ENCODE measurements at places on chromosomes 2 and 18.

- no peak for DNase-seq
These were observed 131.4 kb upstream of the ID2 start for GRCh38 chr2:8550481-8550880.

GRCh38 chr2:226579519-226579918 lies 220.1 kb downstream of the IRS1 start:
- DNase-seq, result no peak

DNA sequence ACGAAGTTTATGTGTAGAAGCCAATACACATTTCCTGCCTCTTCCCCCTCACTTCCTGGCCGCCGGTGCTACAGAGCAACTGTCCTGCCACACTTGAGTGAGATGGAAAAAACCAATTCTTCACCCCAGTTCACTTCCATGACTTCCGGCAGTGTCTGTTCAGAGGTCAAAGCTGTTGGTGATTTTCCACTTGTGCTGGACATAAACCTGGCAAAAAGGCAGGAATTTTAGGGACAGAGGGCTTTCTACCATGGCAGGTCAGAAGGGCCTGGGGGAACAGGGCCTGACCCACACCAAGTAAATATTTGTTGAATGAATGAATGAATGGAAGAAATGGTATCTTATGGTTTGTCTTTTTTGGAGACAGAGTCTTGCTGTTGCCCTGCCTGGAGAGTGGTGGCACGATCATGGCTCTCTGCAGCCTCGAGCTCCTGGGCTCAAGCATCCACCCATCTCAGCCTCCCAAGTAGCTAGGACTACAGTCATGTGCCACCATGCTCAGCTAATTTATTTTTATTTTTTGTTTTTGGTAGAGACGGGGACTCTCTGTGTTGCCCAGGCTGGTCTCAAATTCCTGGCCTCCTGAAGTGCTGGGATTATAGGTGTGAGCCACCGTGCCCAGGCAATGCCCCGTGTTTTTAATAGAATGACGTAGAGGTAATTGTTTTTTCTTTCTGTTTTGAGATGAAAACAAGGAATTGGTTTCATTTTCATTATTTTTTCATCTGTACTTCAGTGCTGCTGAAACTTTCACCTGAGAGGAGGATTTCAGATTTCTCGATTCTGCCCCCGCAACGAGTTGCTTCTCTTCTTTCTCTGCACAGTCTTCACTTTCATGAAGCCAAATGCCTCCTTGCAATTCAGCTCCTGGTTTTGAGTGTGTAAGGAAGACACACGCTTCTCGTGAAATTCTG lies 48.0 kb upstream of the LPIN2 start:
- DNase-seq, result no peak

DNA sequence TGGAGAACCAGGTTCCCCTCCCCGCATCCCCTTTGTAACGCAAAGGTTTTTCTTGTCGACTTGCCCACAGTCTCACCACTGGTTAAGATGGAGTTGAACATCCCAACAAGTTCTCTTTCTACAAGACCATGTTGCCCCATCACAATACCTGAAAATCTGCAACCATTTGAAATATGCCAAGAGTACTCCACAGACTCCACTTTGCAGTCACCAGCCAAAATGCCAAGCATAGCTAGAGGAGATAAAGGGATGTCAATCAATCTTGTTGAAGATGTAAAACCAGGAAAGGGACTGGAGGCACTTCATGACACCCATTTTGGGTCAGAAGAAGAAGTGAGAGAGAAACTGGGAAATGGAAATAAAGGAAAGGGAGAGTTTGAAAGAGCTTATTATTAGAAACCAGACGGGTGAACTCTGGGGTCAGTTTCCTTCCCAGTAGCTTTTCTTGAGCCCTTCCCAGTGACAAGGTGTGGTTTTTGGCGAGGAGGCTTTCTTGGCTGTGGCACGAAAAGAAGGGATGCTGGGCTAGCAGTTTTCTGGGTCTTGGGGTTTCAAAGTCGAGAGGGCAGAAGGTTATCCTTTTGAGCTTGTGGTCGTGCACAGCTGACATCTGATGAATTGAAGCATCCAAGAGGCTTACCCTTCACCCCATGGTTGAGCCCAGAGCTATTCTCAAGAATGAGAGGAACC lies 79.3 kb downstream of the ACAA2 start:
- DNase-seq, result no peak

GRCh38 chr2:238055841-238056240 lies 5.0 kb upstream of the SCLY start:
- no peak for DNase-seq

GRCh38 chr2:215505044-215505786 lies 69.3 kb upstream of the FN1 start:
- DNase-seq, result peak; percentile 71

GRCh38 chr2:168196764-168197180 lies 50.6 kb downstream of the STK39 start:
- DNase-seq, result no peak

DNA sequence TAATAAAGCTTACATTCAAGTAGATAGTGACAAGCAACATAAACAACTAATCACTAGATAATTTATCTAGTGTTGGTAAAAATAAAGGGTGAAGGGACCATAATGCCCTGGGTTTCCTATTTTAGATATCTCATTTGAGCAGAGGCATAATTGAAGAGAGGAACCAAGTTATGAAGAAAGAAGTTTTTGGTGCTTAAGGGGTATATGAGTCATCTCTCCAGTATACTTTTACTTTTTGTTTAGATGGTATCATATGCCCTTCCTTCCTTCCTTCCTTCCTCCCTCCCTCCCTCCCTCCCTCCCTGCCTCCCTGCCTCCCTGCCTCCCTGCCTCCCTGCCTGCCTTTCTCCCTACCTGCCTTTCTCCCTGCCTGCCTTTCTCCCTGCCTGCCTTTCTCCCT lies 1053.5 kb upstream of the CELF4 start:
- no peak for DNase-seq

DNA sequence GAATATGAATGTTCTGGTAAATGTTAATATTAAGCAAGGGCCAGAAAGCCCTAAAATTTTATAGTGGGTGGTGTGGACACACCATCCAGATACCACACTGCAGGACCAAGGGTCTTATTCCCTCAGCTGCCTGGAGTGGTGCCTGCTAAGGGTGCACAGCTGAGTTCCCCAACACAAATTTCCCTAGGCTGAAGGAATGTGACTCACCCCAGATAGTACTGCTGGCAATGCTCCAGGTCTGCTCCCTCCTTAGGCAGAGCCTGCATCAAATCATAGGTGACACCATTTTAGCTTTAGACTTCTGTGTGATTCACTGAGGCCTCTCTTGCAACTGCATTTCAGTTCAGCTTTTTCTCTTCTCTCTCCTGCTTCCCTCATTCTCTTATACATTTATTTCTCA lies 321.1 kb downstream of the SATB2 start:
- no peak for DNase-seq

DNA sequence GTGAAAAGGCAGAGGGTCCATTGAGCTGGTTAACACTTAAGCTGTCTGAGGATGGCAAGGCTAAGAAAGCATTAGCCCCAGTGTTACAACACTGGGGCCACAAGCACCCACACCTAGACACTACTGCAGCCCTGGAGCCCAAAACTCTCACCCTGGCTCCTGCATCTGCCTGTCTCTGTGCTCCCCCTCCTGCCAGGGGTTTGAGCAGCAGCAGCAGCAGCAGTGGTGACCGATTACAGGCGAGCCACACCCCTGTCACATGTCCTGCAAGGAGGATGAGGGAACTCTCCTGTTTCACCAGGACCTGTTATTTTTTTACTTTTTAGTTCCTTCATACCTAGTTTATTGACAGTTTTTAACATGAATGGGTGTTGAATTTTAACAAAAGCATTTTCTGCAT lies 326.7 kb upstream of the MAP2 start:
- no peak for DNase-seq

DNA sequence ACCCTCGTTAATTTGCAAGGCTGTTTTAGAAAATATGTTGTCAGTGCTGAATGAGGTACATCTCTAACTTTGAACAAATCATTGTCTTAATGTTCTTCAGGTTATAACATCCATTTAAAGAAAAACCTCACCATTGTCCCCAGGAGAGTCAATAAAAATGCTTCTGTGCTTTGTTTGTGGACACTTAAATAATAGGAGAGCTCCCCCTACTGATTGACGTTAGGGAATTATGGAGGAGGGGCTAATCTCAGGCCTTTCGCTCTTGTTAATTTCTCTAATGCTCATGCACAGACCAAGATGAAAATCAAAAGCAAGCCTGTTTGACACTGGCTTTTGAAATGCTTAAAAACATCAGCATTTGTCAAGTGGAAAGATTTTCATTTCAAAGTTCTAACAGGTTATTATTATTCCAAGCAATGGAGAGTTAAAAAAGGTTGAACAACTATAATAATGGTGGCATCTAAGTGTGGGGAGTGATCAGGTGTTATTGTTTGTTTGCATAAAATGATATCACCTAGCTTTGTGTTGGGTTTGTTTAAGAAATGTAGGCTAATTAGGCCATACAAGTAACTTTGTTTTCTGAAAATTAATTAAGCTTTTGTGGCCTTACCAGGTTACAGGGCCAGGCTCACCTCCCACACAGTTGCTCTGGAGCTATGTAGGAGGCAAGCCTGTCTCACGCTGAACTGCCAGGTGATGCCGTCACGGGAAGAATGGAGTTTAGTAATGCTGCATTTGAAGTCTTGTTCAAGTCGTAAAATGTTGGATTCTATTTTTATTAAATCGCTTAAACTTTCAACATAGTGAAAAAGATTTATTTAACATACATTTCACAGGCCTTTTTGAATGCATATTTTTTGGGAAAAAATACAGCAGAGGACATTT lies 51.7 kb upstream of the SMIM21 start:
- no peak for DNase-seq

DNA sequence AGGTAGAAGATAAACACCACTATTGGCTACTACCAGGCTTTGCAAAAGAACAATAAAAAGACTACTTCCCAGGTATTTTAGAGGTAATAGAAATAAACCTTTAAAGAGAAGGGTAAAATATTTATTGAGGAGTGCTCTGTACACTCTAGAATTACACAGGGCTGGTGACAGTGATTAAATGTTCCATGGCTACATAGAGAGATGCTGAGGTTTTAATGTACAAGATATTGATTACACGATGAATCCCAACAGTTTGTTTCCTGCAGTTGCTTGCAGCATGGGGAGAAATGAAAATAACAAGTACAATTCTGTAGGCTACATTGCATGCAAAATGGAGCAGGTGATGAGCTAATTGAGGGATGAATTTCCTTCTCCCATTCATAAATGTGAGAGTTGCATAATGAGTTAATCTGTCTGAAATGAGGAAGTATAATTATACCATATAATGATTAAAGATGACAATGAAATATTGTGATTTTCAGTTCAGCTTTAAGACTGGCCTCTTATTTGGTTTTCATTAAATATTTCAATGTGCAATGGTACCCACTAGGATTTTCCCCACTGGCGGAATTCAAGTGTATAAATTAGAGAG lies 266.1 kb downstream of the SOCS6 start:
- no peak for DNase-seq

DNA sequence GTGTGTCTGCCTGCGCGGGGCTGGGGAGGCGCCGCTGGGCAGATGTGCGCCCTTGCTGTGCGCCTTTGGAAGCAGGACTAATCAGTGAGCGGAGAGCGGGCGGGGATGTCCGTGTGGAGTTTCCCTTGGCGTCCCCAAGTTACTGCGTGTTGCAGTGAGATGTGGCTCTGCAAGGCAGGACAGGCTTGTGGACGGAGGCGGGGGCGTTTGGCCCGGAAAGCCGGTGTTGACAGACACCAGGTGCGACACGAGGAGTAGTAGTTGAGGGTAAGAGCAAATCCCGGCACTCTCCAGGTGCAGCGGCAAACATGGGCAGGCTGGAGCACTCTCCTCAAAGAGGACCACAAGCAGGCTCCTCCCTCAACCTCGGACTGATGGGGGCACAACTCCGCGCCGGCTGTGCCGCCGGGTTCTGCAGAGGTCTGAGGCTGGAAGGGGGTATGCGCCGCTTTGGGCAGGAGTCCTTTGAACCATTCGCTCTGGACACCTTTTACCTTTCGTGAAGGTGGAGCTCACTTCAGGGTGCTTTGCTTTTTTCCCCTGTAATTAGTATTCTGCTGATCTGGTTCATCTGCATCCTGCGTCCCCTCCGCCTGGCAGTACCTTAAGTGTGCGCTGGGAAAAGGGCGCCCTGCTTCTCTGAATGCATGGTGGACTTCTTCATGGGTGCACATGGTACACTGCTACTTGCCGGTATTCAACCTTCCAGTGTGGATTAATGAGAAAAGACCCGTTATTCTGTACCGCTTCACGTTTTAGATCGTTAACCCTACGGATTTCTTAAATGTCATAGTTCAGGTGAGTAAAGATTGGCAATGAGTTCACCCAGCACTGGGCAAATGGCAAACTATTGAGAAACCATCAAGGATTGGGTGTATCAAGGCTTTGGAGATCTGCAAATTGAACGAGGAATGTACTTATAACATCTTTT lies 608 bp downstream of the CDH7 start:
- no peak for DNase-seq

- no peak for DNase-seq
These were observed 132.8 kb upstream of the DOK6 start for GRCh38 chr18:69267895-69268294.

DNA sequence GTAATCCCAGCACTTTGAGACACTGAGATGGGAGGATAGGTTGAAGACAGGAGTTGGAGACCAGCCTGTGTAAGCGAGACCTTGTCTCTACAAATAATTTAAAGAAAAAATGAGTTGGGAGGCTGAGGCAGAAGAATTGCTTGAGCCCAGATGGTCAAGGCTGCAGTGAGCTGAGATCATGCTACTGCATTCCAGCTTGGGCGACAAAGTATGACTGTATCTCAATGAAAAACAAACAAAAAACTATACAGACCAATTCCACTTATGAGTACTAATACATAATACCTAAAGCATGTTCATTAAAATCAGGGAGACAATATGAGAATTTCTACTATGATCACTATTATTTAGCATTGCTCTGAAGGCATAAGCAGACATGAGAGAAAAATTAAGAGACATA lies 12.6 kb downstream of the RNF149 start:
- DNase-seq, result no peak

GRCh38 chr2:206993396-206993911 lies 54.1 kb downstream of the CPO start:
- DNase-seq, result no peak

DNA sequence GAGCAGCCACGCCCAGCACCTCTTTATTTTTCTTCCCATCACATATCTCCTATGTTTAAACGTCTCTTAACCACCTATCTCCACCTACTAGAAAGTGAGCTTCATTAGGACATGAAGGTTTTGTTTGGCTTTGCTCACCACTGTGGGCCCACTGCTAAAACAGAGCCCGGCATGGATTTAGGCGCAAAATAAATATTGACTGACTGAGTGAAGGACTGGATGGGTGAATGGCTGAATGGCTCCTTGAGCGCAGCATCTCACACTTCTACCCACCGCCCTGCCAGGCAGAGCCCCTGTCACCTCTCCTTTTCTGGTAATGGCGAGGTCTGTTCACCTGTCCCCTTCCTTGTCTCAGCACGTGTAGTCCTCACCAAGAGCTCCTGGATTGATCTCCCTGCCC lies 10.1 kb downstream of the CAPG start:
- DNase-seq, result no peak

Data from SIG-M5 (cell line).